GM19239 (cell line): ENCODE measurements at places on chromosomes 11 and 22.

DNA sequence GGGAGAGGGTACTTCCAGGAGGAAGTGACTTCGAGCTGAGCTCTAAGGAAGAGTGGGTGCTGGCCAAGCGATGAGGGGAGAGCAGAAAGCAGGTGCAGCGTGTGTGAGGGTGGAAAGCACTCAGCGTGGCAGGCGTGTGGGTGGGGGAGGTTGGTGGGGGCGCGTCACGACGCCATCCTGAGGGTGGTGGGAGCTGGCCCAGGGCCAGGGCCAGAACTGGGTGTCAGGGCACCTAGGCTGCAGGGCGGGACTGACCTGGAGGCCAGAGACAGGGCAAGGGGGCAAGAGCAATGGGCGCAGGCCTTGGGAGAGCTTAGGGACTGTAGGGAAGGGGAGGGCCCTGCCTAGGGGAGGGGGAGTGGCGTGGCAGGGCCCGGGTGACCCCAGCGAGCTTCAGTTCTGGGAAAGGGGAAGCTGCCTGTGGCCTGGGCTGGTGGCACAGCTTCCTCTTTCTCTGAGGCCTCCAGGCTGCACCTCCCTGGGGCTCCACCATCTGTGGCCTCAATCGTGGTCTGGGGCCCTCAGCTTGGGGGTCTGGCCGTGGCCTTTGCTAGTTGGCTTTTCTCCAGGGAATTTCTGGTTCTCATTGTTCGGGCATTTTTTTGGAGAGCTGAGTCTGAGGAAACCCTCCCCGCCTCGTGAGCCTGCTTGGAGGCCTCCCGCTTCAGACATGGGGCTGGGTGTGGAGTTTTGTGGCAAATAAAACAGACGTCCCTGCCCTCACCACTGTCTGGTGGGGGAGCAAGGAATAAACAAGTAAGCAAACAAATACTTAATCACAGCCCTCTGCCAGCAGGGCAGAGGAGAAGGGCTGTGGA, 8.9 kb downstream of the RELT start:
- DNase-seq: peak; percentile 84

- no peak for DNase-seq
Observed at GRCh38 chr22:43439368-43440103, 27.7 kb downstream of the MPPED1 start.

- no peak for DNase-seq
Observed at GRCh38 chr11:134915212-134915611, 503.2 kb upstream of the B3GAT1 start.

GRCh38 chr22:19756288-19757128, 4.1 kb upstream of the TBX1 start:
- DNase-seq: peak; percentile 94

DNA sequence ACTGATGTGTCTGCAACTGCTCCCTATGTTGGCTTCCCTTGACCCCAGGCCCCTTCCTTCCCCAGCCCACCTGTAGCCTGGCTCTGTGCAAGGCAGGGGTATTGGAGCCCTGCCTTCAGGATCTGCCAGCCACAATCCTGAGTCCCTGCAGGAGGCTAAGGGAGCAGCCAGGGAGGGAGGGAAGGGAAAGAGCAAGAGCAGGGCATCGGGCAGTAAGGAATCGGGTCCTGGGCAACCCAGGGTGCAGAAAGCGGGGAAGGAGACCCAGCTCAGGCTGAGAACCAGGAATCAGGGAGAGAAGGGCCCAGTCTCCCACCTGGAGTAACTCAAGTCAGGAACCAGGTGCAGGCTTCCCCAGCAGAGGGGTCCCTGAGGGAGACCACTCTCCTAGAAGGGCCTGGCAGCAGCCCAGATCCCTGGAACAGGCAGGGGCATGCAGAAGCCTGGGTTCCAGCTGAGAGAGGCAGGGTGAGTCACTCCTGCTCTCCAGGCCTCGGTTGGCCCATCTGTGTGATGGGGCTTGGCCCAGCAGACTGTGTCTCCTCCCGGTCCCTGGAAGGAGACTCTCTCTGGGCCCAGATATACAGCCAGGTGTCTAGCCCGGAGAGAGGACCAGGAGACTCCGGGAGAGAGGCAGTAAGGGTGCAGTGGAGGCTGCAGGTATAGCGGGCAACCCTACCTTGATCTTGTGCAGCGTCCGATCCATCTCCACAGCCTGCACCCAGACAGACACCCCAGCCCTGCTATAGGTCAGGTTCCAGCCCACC, 13.4 kb downstream of the STARD10 start:
- DNase-seq: no peak

- DNase-seq: no peak
Observed at GRCh38 chr11:35192347-35192746, 53.4 kb downstream of the CD44 start.

- peak; percentile 9 for DNase-seq
Observed at GRCh38 chr11:114892381-114893197, 214.3 kb downstream of the NXPE2 start.
